ENCODE measurements at places on chromosomes 7 and 10.

- DNase-seq = no peak
Observed at GRCh38 chr10:32038777-32039176, 17.4 kb downstream of the KIF5B start.

GRCh38 chr7:111460695-111461094 lies 101.6 kb downstream of the IMMP2L start:
- DNase-seq = no peak

GRCh38 chr10:78435484-78436221 lies 402.0 kb downstream of the RPS24 start:
- no peak for DNase-seq

GRCh38 chr10:86224354-86225102 lies 142.1 kb downstream of the GRID1 start:
- DNase-seq = no peak

DNA sequence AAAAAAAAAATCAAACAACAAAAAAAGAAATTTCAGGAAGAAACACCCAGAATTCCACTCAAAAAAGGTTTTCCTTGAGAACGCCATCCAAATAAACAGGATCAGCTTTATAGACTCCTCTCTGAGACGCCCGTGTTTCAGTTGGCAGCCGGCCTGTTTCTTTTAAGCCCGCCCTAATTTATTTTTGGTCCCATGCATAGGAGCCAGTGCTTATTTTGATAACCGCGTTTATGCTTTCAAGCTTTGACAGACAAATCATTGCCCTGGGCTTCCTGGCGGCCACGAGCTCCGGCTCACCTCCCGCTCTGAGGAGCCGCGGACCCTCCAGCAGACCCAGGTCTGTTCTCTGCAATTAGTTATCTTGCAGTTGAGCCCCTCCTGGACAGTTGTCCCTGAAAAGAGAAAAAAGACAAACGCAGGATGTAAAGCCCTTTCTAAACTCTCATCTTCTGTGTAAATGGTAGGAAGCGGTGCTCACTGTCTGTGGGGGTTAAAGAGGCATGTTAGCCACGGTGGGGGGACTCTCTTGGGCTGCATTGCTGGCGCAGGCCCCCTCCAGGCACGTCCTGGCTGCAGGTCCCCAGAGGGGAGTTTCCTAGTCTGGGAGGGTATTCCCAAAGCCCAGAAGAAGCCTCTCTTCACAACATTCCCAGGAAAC lies 22.2 kb upstream of the UNCX start:
- DNase-seq = no peak

- DNase-seq = no peak
Observed at GRCh38 chr10:103733045-103733419, 122.3 kb downstream of the SH3PXD2A start.

- no peak for DNase-seq
Observed at GRCh38 chr10:43070121-43071085, 6.5 kb upstream of the RET start.

- DNase-seq = no peak
Observed at GRCh38 chr10:52949899-52950298, 177.3 kb upstream of the MBL2 start.

All from skeletal muscle cell (primary cell).